ENCODE measurements at places on chromosomes 1 and 21.

- DNase-seq = no peak
These were observed 53.5 kb downstream of the OLFM3 start for GRCh38 chr1:101943237-101943636.

DNA sequence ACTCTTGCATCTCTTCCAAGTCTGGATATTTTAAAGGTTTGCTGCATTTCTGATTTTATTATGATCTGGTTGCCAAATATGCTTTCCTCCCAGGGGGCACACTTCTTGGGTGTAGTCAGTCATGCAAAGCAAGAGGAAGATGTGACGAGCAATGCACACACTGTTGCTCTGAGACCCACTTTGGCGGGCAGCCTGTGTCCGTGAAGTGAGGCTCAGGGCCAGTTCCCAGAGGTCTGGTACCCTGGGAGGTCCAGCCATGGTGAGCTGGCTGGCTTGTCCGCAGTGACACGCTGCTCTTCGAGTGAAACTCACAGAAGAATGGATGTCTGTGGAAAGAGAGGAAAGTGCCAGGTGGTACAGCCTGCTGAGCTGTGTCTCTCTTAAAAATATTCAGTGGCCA lies 52.8 kb upstream of the EDN2 start:
- peak; percentile 9 for DNase-seq

DNA sequence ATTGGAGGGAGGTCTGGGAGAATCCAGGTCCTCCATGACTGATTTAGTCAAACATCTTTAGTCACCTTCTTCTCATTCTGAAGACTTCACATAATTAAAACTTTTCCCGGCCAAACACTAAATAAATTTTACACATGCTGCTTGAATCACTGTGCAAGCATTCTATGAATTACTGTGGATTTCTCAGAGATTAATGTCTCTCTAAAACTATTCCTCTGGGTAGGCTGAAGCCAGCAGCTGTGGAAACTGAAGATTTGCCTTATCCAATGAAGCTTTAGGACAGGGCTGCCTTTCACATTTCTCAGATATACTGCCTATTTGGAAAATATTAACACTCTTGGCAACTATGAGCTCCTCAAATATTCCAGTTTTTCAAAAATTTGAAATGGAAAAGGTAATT lies 61.7 kb downstream of the JMJD4 start:
- DNase-seq = no peak

DNA sequence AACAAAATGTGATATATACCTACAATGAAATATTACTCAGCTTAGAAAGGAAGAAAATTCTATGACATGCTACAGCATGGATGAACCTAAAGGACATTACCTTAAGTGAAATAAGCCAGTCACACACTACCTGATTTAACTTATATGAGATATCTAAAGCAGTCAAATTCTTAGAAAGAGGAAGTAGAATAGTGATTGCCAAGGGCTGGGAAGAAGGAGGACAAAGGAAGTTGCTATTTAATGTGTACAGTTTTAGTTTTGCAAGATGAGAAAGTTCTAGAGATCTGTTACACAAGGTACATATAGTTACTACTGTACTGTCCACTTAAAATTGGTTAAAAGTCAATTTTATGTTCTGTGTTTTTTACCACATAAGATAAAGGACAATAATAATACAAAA lies 87.5 kb upstream of the KCTD3 start:
- DNase-seq = no peak

DNA sequence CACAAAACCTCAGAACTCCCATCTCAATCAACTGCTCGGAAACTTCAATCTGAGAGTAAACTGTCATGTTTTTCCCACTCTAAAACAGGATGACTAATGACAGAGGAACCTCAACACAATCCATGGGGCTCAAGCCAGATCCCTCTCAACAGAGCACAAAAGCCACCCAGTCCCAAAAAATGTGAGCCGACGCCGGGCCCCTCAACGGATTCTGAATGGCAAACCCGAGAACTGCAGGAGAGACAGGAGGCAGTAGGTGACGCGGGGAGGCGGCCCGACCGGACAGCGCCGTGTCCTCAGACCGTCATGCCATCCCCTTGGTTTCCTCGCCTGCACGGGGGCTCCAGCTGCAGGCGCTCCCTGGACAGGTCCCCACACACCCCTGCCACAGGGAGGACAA lies 53.4 kb downstream of the SSBP3 start:
- DNase-seq = no peak

GRCh38 chr1:92425617-92426016 lies 61.1 kb downstream of the GFI1 start:
- no peak for DNase-seq

DNA sequence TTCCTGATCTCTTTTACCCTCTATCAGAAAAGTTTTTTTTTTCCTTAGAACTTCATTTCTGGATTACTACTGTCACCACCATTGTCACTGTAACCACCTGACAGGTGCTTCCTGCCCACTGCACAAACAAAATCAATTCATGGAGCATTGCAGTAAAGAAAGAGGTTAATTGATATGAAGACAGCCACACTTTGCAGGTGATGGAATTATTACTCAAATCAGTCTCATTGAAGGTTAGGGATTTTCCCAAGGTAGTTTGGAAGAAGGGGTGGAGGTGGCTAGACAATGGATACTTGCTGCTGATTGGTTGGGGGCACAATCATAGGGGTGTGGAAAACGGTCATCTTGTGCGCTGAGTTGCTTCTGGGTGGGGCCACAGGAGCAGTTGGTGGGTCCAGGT lies 230.8 kb upstream of the CACYBP start:
- DNase-seq = no peak

GRCh38 chr1:229887043-229887822 lies 179.8 kb upstream of the GALNT2 start:
- no peak for DNase-seq

DNA sequence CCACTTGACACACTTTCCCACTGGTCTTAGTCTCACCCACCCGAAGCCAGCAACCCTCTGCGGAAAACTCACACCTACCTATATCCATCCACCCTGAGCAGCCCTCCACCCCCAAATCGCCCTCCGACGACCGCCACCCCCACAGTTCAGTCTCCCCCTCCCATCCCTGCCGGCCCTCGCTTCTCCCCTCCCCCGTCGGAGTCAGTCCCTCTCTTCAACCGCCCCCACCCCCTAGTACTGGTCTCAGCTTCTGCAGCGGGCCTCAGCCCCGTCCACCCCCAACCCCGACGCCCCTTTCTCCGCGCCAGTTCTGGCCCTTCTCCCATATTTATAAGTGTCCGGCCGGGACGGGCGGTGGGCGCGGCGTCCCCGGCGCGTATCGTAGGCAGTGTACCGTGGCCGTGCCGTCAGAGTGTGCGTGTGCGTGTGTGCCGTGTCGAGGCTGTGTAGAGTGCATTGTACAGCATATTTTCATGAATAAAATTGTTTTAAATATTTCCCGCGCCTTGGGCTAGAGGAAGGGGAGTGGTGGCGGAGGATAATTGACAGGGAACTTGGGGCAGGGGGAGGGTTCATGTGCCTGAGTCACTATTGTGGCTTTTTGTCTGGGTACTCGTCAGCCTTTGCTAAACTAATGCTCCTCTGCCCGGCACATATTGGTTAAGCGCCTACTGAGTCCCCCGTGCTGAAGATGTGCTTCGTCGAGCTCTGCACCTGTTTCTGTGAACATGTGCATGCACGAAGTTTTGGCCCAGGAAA lies 22.0 kb downstream of the FOXO6 start:
- DNase-seq = no peak

DNA sequence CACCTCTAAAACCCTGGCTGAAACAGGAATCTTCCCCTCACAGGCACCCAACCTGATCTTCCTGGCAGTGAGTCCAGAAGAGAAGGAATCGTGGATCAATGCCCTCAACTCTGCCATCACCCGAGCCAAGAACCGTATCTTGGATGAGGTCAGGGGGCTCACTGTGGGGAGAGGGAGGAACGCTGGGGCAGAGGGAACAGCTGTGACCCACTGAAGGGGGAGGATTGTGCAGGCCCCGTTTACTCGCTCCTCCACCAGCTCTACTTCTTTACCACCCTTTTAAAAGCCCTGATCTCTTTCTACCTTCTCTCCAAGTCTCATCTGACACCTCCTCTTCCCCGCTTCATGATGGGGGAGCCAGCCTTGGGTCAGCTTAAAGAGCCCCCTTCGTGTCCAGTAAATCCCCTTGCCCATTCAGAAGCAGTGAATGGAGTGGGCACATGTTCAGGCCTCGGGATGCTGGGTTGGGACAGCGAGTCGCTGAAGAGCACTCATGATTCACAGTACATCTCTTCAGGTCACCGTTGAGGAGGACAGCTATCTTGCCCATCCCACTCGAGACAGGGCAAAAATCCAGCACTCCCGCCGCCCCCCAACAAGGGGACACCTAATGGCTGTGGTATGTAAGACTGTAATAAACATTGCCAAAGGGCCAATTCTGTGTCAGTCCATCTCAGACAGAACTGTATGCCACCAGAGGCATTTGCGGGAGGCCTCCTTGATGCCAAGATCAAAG lies 7.3 kb downstream of the PLEKHO1 start:
- no peak for DNase-seq

- DNase-seq = no peak
These were observed 7.0 kb downstream of the NAV1 start for GRCh38 chr1:201545851-201546492.

GRCh38 chr1:6028042-6028850 lies 17.4 kb upstream of the KCNAB2 start:
- no peak for DNase-seq

DNA sequence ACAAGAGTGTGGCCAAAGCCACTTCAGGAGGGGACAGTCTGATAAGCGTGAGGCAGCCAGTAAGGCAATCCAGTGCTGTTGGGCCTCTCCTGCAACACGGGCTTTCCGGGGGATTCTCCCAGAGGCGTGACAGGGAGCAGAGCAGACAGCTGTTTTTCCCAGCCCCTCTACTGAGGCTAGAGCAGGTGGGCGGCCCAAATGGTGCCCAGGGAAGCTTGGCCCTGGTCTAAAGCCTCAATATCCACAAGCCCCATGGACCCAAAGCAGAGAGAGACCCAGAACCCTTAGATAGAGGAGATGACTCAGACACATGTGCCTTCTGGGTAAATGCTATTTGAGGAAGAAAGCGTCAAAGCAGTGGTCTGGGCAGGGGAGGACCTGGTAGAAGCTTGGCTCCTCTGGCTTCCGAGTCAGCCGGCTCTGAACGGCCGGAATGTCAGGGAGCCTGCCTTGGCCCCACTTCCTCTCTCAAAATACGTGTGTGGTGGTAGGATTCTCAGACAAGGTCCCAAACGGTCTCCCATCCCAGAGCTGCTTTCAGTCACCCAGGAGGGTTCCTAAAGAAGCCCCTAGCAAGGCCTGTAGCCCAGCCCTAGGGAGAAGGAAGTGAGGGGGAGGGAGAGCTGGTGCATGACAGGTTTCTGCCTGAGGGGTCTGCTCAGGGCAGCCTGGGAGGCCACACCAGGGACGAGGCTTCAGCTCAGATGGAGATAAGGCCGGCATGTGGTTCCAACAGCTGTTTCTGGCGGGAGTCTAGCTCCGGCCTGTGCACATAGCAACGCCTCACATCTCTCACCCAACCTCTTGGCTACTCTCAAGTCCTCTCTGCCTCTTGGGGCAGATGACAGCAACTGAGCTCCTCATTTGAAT lies 28.8 kb downstream of the PIK3C2B start:
- DNase-seq = no peak

DNA sequence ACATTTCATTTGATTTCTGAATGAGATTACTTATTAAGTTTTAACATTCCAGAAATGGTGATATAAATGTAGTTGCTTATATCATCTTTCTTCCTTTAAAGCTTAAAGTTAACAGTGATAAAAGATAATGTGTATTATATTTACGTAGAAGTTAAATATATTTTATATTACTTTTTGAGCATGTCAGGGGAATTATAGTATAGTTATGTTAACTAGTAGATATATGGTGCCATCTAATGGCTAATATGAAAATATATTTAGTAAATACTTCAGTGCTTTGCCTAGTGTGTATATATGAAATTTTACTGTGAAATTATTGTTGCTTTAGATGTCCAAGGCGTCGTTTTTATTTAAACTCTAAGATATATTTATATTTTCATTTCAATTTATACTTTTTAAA lies 51.5 kb downstream of the SYT14 start:
- peak; percentile 2 for DNase-seq

DNA sequence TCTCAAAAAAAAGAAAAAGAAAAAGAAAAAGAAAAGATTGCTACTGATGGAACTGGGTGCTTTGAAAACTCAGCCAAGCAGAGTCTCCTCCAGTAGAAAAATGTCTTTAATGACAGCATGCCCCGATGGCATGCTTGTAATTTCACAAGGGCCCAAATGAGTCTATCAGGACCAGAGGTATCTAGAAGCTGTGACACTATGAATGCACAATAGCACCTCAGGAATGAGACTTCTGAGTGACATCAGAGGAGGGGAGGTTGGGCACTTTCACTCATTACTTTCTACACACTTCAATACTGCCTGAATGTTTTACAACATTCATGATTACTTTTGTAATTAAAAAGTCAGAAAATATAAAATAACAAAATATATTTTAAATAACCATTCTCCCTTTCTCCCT lies 15.1 kb upstream of the CD58 start:
- no peak for DNase-seq

GRCh38 chr1:22969304-22969709 lies 3.4 kb downstream of the LACTBL1 start:
- peak; percentile 51 for DNase-seq

DNA sequence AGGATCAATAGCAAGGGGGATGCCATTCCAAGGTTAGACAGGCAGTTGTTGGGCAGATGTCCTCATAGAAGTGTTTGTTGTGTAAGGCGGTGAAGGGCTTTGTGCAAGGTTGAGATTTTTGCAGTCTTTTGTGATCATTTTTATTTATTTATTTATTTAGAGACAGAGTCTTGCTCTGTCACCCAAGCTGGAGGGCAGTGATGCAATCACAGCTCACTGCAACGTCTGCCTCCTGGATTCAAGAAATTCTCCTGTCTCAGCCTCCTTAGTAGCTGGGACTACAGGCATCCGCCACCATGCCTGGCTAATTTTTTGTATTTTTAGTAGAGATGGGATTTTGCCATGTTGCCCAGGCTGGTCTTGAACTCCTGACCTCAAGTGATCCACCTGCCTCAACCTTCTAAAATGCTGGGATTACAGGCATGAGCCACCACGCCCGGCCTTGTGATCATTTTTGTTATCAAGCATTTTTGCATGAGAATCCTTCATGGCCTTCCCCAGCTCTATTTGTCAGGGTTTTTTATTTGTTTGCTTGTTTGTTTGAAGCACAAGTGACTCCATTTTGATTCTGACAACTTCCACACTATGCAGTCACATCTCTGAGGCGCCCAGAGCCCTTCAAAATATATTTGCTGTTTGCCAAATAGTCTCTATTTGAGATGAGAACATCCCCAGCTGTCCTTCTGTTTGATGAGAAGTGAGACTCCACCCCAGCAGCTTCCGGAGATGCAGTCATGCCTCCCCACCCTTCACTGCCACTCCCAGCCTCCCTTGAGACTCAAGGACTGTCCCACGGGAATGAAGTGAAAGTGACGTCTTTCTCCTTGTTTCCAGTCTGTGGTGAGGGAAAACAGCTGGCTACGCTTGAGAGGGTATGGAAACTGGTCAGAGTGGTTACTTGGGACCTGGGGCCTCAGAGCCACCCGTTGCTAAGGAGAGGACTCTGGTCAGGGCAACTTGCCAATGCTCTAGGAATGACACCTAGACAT lies 38.0 kb downstream of the TMEM50B start:
- peak; percentile 28 for DNase-seq

- DNase-seq = peak; percentile 82
These were observed 49.4 kb downstream of the LEPR start for GRCh38 chr1:65469889-65470340.

GRCh38 chr1:91851130-91852010 lies 34.6 kb downstream of the TGFBR3 start:
- DNase-seq = peak; percentile 34
